MV-4-11 (cell line): ENCODE measurements at places on chromosomes 7 and 10.
A peak's percentile ranks its signal among the peaks of the same experiment; 100 is the strongest.

DNA sequence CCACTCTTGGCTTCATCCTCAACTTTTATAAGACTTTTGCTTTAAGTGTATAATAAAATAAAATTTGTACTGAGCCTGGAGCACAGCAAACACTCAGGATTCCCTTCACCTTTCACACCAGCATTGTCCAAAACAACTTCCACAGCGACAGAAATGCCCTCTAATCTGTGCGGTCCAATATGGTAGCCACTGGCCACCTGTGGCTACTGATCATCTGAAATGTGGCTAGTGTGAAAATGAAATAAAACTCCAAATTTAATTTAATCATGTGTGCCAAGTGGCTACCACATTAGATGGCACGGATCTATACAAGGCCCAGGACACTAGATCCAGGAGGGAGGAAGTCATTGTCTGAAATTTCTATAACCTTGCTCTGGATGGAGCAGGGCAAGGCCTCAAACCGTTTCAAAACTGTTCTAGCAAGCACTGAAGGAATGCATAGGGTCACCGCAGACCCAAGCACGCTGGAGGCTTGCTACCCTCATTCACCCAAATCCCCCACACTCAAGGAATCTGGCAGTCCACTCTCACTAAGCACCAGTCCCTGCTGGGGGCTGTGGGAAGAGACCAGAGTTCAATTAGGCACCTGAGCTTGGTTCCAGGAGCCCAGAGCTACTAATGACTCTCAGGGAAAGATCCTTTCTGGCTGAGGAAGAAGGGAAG, 6.3 kb upstream of the MYO1G start:
- no peak for DNase-seq

GRCh38 chr7:111765751-111766643, 203.7 kb upstream of the IMMP2L start:
- DNase-seq, result no peak

GRCh38 chr10:32411797-32412498, 34.0 kb upstream of the CCDC7 start:
- no peak for DNase-seq

DNA sequence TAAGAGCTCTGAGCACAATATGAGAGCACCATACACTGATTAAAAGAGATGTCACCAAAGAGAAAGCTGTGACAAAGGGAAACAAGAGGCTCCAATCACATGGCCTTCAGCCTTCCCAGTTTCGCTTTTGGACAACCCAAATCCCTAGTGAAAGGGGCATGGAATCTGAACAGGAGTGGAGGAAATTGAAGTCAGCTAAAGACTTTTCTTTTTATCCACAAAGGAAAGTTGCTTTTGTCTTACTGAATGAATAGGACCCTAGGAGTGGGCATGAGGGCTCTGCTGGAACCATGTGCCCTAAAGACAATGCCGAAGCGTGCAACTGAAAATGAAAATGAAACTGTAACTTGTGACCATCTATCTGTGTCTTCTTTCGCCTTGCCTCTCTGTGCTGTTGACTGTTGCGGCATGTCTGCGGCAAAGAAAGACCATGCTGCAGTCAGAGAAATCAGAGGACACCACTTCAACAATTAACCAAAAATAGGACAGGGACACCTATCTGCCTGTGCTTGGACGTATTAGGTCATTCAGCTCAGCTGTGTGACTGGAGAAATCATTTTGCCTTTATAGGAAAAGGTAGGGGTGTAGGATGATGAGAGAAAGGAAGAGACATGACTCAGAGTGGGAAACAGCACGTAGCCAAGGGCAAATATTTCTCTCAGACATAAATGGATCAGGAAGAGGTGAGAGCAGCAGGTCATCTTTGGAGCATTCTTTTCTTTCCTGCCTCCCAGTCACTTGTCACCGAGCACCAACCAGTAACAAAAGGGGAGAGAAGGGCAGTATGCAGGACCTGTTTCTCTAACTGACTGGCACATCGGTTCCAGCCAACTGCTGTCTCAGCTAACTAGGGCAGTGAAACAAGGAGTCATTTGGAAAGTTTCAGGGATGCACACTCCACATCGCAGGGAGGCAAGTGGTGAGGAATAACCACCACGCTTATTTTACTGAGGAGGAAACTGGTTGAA, 12.3 kb downstream of the CAV2 start:
- peak; percentile 13 for DNase-seq
